NCI-H2029 treated with DMSO at 0.1 percent for 48 hours (cell line): ENCODE measurements at places on chromosomes 4 and X.

DNA sequence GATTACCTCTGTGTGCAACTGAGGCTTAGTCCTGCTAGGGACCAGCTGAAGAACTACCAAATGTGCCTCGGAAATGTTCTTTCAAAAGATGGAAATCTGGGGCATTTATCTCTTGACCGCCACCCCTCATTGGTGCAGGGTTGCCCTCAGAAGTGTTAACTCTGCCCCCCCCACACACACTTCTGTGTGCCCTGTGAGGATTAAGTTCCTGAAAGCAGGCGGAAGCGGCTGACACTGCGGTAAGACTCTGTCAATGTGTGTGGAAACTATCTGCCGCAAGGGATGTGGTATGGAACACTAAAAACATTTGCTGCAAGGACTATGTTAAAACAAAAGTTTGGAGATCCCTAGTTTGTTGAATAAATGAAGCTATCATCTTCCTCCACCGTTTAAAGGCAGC lies 106.9 kb upstream of the NDP start:
- DNase-seq = no peak

DNA sequence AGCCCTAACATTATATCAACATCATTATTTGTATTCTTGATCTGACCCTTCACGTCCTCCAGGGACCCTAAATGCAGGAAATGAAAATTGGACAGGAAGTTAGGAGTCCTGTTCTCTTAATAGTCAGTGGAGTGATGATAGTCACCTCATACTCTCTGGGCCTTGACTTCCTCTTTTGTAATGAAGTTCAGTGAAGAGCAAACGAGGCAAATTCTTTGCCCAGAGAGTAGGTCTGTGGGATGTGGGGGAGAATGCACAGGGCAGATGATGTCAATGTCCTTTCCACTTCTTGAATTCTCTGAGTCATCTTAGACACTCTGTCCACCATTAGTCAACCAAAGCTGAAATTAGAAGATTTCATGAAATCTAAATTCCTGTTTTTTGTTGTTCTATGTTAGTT lies 17.1 kb upstream of the GPRIN3 start:
- DNase-seq = no peak

DNA sequence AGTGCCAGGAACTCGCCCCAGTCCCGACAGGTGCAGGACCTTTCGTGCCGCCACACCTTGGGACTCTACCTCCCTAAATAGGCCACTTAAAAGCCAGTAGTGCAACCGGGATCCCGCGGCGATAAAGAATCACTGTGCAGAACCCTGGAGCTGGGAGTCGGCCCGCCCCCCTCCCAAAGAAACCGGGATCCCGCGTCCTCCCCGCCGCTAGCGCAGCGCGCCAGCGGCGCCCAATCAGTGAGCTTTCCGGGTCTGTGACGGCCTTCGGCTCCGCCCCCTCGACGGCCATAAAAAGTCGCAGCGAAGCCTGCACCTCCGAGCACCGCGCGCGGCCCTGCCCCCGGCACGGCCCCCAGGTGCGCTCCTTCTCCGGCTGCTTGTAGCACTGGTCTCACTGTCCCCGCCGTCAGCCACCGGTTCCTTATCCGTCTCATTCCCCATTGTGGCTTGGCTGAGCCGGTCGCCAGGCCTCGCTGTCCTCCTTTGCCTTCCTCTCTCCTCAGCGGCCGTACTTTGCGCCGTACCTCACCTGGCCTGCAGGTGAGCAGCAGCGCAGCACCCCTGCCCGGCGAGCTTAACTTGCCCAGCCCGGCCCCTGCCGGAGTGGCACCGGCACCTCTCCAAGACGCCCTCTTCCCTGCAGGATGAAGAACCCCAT lies at the start of gene LRAT:
Gene LRAT (plus strand): TSS at position 318 of the 658 bp plus-strand sequence. CDS start 327 bp downstream, at position 645.
- DNase-seq = no peak

- no peak for DNase-seq
Observed at GRCh38 chr4:574346-575161, 1.5 kb downstream of the TMEM271 start.
